ENCODE measurements at places on chromosomes 7 and 10.

GRCh38 chr7:147510923-147511322 is 1079.6 kb upstream of the C7orf33 start:
- DNase-seq: no peak

- no peak for DNase-seq
Measured at GRCh38 chr10:2202401-2202800, 465.1 kb upstream of the ADARB2 start.

GRCh38 chr10:5284311-5285057 is 80.3 kb upstream of the UCN3 start:
- DNase-seq: peak; percentile 59

GRCh38 chr7:96838481-96838880 is 128.8 kb upstream of the SEM1 start:
- no peak for DNase-seq

- no peak for DNase-seq
Measured at GRCh38 chr7:38393874-38394273, 120.4 kb upstream of the TARP start.

DNA sequence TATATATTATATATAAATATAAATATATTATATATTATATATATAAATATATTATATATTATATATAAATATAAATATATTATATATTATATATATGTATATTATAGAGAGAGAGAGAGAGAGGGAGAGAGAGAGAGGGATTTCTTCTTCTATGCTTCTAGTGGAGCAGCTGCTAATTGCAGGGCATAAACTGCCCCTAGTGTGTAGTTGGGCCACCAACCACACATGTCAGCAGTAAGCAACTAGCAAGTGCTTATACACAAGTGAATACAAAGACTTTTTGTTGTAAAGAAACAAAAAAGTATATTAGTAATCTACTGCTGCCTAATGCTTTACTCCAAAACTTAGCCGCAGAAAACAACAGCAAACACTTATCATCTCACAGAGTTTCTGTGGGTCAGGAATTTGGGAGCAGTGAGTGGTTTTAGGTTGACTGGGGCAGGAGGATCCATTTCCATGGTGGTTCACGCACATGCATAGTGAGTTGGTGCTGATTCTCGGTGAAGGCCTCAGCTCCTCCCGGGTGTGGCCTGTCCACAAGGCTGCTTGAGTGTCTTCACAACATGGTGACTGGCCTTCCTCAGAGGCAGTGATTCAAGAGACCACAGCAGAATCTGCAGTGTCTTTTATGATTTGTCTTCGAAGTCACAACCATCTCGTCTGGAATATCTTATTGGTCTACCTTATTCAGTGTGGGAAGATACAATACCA is 25.5 kb upstream of the BAG3 start:
- DNase-seq: no peak

DNA sequence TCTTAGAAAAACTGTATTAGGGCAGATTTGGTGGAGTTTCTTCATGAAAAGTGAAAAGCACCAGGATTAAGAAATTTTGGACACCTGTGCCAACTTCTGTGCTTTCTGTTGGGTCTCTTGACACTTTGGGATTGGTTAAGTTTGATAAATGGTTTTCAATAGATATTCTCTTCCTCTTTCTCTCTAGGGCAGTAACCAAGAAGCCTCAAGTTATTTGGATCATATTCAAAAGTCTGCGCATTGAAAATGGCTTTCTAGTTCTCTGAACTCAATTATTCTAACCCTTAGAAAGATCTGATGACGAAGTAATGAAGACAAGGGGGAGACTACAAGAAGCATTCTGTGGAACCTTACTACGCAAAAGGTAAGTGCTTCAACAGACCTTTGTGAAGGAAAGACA is 144.0 kb upstream of the CCDC6 start:
- no peak for DNase-seq

DNA sequence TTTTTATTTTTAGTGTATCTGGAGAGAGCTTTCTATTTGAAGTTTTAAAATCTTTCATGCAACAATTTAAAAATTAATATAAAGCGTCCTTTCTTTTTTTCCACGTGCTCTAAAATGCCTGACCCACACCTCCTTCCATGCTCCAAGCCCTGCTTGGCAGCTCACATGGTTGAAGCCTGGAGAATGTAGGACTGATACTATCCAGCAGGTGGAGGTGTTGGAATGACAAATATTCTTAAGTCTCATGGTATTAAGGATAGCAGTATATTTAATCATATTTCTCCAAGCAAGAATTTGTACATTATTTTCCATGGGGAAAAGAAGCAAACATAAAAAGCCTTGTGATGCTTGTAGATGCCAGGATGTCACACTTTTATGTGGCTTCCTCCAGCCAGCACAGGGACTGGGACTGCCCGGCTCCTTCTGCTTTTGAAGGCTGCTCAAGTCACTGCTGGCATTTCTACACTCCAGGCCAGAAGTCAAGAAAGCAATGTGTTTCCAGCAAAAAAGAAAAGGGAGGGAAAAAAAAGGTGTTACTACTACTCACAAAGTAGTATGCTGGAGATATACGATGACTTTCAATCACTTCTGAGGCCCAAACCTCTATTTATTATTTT is 49.7 kb downstream of the BZW2 start:
- peak; percentile 67 for DNase-seq

GRCh38 chr7:46210467-46210866 is 289.4 kb upstream of the IGFBP3 start:
- no peak for DNase-seq

DNA sequence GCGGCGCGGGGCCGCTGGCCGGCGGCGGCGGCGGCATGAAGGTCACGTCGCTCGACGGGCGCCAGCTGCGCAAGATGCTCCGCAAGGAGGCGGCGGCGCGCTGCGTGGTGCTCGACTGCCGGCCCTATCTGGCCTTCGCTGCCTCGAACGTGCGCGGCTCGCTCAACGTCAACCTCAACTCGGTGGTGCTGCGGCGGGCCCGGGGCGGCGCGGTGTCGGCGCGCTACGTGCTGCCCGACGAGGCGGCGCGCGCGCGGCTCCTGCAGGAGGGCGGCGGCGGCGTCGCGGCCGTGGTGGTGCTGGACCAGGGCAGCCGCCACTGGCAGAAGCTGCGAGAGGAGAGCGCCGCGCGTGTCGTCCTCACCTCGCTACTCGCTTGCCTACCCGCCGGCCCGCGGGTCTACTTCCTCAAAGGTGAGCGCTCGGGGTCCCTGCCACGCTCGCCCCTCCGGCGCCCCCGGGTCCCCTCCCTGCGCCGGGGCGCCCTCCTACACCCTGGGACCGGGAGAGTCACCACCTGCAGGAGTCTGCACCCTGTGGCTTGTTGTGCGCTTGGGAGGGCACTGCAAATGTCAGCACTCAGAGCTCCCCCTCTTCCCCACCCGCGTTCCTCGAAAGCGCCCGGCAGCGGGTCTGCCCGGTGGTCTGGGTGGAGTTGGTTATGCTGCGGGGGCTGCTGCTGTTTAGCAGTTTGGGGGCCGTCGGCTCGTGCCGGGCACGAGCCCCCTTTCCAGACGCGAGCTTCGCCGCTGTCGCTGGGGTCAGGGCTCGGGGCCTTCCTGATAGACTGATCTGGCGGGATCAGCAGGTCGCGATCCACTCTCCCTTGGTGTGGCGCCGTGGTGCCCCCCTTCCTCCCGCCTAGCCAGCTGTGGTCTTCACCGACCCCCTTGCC is 627 bp downstream of the DUSP5 start:
- peak; percentile 31 for DNase-seq

GRCh38 chr10:123200531-123200930 is 46.3 kb downstream of the BUB3 start:
- DNase-seq: no peak

GRCh38 chr7:20388084-20388483 is 57.4 kb downstream of the ITGB8 start:
- DNase-seq: no peak

DNA sequence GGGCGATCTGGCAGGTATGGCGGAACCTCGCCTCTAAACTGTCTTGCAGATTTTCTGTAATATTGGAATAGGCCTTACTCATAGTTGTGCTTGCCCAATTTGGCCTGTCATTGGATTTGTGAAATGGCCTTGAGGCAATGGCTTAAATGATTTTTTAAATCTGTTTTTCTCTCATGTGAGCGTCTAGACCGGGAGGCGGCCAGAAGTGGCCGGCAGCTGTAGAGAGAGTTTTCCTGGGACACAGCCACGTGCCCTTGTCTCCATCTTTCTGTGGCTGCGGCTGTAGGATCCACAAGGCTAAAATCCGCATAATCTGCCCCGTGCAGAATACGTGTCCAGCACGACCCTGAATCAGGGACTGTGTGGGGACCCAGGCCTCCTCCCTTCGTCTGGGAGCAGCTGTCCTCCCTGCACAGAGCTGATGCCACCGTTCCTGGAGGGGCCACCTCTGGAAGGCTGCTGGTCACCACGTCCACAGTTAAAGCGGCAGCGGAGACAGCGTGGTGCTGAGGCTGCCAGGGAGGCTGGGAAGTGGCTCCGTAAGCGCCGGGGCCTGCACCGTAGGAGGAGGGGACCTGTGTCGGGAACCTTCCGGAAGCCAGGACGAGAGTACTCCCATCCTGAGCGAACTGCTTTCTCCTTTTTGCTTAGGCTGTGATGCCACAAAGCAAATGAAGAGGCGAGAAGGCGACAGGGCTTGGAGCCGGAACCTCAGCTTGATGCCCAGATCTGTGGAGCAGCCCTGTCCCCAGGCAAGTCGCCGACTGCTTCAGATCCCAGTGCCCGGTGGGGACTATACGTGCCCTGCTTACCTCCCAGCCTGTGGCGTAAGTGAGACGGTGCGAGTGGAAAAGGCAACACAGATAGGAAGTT is 99.8 kb downstream of the DYNC2I1 start:
- no peak for DNase-seq

DNA sequence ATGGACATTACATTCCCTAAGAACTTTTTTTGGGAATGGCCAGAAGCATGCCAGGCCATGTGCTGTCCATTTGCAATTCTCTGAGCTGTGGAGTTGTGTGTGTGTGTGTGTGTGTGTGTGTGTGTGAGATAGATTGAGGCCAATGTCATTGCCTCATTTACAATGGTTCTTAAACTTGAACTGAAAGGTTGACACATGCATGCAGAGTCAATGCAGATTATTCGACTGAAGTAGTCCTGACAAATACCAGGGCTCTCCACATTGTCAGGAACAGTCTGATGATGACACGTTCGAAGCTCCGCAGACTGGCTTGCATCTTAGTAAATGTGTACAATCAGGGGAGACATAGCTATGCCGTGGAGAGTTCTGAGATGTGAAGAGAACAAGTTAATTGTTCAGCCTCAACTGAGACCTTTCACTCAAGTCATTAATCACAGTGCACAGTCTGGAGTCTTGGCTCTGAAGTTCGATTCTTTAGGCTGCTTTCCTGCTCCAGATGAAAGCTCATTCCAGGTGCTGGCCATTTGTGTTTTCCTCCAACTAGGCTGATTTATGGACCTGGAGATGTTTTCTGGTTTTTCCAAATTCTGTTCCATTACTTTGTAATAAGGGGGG is 921.9 kb downstream of the LRMDA start:
- DNase-seq: no peak

GRCh38 chr10:114017873-114018272 is 25.8 kb upstream of the ADRB1 start:
- no peak for DNase-seq

- DNase-seq: peak; percentile 45
Measured at GRCh38 chr10:28520346-28520745, 12.6 kb upstream of the WAC start.

DNA sequence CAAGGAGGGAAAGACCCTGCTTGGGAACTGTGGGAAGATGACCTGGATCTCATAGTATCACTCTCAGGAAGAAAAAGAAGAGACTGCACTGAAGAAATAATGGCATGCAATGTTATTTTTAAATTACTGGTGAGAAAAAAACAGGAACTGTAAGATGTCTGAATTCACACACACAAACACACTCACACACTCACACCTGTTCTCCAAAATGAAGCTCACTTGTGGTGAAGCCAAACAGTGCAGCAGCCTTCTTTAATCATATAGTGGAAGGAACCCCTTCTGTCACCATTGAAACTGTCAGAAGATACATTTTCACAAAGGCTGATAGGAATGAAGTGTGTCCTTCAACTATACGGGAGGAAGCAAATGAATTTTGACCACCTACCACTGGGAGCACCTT is 156.5 kb upstream of the GHITM start:
- no peak for DNase-seq

GRCh38 chr7:101891936-101892640 is 74.7 kb downstream of the CUX1 start:
- no peak for DNase-seq

DNA sequence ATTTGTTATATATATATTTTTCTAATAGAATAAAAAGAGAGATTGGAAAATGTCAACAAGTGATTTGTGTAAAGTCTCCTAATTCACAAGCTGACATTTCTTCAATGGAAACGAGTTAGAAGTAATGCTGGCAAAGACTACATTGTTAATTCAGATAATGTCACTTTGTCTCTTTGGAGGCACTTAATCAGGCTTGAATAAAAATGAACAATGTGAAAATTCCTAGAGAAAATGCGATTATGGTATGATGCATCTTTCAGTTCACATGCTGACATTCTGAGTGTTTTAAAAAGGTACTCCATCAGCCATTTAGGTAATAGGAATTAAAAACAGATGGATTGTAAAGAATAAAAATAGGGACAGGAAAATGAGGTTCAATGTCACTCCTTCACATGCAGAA is 100.1 kb downstream of the SLC13A1 start:
- DNase-seq: no peak

GRCh38 chr7:121755818-121756552 is 117.0 kb upstream of the PTPRZ1 start:
- DNase-seq: no peak

DNA sequence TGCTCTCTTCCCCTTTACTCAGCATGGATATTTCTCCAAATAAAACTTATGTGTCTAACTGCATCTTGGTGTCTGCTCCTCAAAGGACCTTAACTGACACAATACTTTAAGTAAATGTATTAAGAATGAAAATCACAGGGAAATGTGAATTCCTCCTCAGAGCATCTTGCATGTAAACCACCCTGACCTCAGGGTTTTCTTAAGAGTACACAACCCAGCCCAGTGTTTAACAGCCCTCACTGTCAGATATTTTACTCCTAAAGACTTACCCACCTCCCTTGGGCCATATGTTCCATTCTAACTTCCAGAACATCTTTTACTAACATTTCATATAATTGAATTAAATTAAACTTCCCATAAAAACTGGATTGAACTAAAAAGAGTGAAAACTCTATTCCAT is 315.3 kb downstream of the HPSE2 start:
- DNase-seq: no peak

DNA sequence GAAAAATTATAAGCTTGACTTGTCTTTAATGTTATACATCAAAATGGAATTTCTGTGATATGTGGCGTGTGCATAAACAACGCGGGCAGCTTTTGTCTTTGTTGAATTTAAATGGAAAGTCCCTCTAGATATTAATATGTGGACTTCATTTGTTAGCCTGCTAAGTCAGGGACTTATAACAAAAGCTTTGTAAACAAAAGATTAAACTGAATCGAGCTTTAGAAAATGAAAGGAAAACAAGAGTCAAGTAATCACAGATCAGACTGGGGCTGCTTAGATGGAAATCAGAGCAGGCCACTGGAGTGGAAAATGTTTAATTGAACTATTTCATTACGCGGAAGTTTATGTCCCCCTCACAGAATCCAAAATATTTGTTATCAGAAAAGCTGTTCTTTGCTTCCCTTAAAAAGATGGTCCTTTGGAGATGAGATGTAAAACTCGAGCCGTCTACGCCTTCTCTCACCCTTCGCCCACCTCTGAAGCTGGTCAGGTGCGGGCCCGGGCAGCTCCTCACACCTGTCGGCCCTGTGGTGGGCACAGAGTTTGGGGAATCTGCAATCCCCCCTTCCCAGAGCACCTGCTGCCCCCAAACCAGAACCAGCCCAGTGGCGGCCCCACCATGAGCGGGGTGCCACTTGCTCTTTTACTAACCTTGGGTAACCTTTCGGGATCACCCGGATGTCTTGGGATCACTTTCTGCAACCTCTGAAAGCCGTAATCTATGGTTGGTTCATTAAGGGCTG is 116.2 kb downstream of the EBF3 start:
- no peak for DNase-seq

Measured in NCI-H226 (cell line).